ENCODE measurements at places on chromosomes 3 and 15.

GRCh38 chr15:75022783-75023180 is 608 bp upstream of the PPCDC start:
- no peak overlapping the region for H3K27ac ChIP-seq
- H3K4me1 ChIP-seq, result peaks cover 20% of the 10 kb centered on the region
- peaks cover 31% of the 10 kb centered on the region for H3K36me3 ChIP-seq
- peak overlapping the region; percentile 94 for H3K4me3 ChIP-seq

DNA sequence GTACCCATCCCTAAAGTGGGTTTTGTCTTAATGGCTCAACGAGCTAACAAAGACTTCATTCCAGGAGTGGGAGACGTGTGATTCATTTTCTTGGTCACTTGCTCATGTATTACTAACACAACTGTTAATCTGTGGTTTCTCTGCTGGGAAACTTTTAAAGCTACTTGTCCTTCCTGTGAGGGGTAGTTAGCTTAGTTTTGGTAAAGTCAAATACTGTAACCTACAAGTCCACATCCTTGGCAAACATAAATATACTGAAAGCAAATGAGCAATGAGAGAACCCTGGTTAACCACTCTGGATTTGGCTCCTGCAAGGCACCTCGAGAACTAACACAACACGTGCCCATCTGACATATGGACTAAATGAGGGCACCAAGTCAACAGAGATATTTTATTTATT is 19.9 kb downstream of the NOX5 start:
- no peak for DNase-seq
- H3K27me3 ChIP-seq, result peaks cover 65% of the 10 kb centered on the region

DNA sequence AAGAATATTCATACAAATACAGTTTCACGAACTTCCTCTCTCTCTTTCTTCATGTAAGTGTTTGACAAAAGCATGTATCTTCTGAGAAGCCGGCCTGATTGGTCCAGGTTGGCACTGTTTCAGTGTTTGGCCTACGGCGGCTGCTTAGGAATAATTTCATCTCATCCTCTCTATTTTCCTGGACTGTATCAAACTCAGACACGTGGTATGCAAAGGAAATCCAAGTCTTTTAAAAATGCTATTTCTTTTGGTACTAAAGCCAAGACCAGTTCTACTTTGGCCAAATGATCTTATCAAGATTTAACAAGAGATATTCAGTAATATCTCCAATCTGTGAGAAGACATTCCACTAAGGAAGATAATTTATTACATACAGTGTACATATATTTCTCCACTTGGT is 152.8 kb downstream of the TIGIT start:
- no peaks in the 10 kb centered on the region for H3K27me3 ChIP-seq
- no peak overlapping the region for H3K4me3 ChIP-seq
- DNase-seq, result no peak

GRCh38 chr3:124597273-124597672 is 133.0 kb upstream of the UMPS start:
- peaks cover 16% of the 10 kb centered on the region for H3K4me1 ChIP-seq
- DNase-seq, result no peak
- no peaks in the 10 kb centered on the region for H3K36me3 ChIP-seq
- no peak overlapping the region for H3K4me3 ChIP-seq
- H3K27ac ChIP-seq, result no peak overlapping the region

- DNase-seq, result no peak
- H3K4me1 ChIP-seq, result peaks cover 6% of the 10 kb centered on the region
- no peak overlapping the region for H3K4me3 ChIP-seq
Observed at GRCh38 chr3:123668906-123669305, 84.1 kb upstream of the HACD2 start.

GRCh38 chr3:100264242-100264641 is 3.5 kb downstream of the TBC1D23 start:
- H3K36me3 ChIP-seq, result peaks cover 7% of the 10 kb centered on the region
- H3K27me3 ChIP-seq, result no peaks in the 10 kb centered on the region
- no peak overlapping the region for H3K4me3 ChIP-seq

DNA sequence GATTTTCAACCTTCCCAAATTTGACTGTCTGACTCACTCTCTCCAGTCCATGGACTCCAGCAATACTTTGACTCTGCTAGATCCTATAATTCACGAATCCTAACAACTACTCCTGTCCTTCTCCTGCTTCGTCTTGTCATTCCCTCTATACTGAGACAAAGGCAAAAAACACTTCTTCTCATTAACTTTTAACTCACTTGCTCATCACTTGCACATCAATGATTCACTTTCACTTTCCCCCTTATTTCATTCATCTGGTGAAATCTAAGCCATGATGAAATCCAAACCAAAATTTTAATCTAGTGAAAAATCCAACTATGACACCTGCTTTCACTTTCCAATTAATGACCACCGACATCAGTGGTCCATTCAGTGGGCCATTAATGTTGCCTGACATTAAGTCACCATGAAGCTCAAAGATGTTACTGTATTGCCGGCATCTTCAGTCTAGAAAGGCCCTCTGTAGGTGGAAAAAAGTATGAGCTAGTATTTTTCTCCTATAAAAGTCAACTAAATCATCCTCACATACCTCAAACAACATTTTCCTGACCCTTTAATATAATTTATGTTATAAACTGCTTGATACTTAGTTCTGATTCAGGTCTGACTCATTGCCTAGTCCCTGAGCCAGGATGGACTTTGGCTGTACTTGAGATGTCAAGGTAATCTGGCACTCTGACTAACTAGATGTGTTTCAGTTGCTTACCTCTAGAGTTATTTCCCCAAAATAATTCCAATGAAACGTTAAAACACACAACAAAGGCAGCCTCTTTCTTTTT is 158.6 kb downstream of the CNTN6 start:
- DNase-seq, result no peak
- H3K36me3 ChIP-seq, result no peaks in the 10 kb centered on the region
- no peak overlapping the region for H3K27ac ChIP-seq
- H3K4me1 ChIP-seq, result no peaks in the 10 kb centered on the region
- no peak overlapping the region for H3K4me3 ChIP-seq
- no peaks in the 10 kb centered on the region for H3K27me3 ChIP-seq

DNA sequence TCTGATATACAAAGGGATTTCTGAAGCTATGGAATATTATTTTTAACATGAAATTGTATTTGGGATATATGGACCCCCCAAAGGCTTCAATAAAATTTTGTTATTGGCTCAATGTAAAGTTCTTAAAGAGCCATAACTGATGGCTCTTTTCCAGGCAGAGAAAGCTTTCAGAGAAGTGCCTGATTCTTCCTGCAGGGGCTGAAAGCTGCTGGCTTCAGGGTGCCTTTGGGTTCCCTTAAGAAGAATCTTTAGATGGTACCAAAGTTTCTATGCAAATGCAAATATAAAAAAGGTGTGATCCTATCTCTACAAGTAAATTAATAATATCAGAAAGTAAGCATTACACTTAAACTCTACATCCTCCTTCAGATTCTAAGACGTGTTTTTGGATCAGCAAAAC is 72.6 kb downstream of the NR2F2 start:
- H3K4me1 ChIP-seq, result no peaks in the 10 kb centered on the region
- DNase-seq, result no peak
- no peaks in the 10 kb centered on the region for H3K36me3 ChIP-seq
- H3K27me3 ChIP-seq, result peaks cover 59% of the 10 kb centered on the region
- no peak overlapping the region for H3K4me3 ChIP-seq
- H3K27ac ChIP-seq, result no peak overlapping the region
